ENCODE measurements at places on chromosomes 4 and X.
A peak's percentile ranks its signal among the peaks of the same experiment; 100 is the strongest.

DNA sequence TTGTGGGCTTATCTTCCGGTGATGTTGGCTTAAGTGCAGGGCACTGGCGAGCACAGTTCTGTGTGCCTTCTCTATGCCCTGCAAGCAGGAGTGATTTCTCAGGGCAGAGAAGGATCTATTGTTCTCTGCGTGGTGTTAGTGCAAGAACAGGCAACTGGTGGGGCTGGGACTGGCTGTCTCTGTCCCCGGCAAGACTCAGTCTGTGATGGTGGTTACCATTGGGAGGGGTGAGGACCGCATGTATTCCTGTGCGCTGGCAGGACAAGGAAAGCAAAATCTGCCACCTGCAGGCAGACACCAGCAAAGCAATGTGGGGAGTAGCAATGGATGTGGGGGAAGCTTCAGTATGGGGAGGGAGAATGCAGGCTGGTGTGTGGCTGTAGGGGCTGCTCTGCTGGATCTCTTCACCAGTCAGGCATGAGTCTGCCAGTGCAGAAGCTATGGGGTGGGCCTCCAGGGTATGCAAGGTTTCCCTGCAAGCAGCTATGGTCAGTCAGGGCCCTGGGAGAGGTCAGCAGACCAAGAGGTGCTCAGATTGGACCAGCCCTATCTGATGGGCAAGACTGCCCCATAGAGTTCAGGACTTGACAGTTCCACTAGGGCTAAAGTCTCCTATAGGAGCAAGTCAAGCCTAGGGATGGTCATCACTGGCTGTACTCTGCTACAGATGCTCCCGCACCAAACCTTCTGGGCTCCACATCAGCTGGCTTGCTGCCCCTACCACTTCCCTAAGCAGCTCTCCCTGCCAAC lies 16.8 kb downstream of the PF4 start:
- peak; percentile 63 for DNase-seq

DNA sequence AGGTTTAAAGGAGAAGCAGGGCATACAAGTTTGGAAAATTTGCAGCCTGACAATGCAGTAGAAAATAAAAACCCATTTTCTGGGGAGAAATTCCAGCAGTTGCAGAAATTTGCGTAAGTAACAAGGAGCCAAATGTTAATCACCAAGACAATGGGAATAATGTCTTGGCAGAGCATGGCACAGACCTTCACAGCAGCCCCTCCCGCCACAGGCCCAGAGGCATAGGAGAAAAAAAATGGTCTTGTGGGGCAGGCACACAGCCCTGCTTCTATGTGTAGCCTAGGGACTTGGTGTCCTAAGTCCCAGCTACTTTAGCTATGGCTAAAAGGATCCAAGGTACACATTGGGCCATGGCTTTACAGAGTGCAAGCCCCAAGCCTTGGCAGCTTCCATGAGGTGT lies 65.7 kb downstream of the SPOCK3 start:
- no peak for DNase-seq

DNA sequence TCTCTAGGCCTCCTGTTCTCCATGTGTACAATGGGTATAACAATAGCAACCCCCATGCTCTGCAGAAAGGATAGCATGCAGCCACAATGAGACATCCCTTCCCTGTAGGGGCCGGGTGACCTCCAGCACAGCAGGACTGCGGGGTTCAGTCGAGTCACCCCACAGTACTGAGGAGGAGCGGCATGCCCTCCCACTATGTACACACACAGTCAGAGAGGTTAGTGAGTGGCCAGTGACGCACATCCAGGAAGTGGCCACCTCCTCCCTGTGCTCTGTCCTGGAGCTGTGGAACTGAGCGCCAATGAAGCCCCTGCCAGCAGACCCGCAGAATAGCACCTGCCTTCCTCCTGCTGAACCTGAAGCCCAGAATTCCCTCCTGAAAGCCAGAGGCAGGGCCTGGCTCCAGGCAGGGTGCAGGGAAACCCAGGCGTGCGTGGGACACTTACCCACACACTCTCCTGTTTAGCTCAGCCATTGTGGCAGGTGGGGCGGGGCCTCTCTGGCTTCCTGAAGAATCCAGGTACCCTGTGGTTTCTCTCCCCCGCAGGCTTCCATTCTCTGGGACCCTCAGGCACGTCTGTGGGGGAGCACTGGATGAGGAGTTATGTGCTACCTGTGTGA lies 50.0 kb downstream of the WFS1 start:
- DNase-seq: no peak

- DNase-seq: no peak
Measured at GRCh38 chrX:7115557-7115956, 32.0 kb upstream of the STS start.

DNA sequence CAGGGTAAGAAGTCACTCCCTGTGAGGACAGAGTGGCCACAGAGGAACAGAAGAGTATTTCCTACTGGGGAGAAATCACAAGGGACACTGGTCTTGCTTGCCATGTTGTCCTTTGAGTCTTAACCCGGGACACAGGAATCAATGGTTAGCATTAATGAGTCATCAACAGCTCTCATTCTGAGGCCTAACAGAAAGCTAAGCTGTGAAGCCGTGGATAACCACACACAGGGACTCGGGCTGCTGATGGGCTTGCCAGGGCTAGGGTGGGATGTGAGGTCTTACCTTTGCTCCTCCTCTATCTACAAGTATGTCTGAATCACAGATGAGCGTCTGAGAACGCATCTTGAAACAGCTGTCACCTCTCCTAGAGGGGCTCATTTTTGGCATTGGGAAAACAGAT lies 22.2 kb downstream of the HELT start:
- peak; percentile 63 for DNase-seq

- no peak for DNase-seq
Measured at GRCh38 chr4:100269446-100269845, 79.2 kb upstream of the DDIT4L start.

GRCh38 chr4:53599632-53600031 lies 8.3 kb upstream of the LNX1 start:
- DNase-seq: no peak

DNA sequence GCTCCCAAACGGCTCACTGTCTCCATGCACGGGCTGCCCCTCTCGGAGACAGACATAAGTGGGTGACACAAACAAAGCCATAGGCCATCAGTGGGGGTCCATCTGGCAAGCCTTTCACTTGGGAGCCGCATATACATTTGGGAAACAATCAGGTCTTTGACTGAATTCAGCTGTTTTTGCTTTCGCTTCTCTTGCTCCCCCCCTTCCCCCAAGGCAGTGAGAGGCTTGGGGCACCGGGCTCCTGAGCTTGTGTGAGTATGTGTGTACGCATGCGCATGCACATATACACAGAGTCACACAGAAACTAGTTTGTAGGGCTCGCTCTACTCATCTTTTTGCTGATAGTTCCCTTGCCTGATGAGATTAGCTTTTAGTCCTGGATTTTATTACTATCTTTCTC lies 284.4 kb downstream of the AFF2 start:
- DNase-seq: no peak

DNA sequence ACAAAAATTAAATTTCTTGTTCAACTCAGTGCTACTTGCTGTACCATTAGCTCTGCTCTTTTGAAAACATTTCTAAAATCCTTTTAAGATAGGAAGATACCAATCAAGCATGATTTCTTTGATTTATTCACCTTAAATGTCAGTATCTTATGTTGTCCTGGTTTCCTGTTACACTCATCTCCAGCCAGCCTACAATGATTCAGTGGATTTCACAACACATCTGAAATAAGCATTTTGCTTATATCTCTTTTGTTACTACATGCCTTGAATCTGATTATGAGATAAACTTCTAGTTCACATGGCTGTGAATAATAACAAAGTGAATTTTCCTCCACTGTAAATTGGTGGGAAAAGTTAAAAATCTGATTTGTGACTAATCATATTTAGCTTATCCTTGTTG lies 112.5 kb upstream of the BMP3 start:
- no peak for DNase-seq

GRCh38 chr4:20445933-20446723 lies 194.4 kb downstream of the SLIT2 start:
- no peak for DNase-seq

DNA sequence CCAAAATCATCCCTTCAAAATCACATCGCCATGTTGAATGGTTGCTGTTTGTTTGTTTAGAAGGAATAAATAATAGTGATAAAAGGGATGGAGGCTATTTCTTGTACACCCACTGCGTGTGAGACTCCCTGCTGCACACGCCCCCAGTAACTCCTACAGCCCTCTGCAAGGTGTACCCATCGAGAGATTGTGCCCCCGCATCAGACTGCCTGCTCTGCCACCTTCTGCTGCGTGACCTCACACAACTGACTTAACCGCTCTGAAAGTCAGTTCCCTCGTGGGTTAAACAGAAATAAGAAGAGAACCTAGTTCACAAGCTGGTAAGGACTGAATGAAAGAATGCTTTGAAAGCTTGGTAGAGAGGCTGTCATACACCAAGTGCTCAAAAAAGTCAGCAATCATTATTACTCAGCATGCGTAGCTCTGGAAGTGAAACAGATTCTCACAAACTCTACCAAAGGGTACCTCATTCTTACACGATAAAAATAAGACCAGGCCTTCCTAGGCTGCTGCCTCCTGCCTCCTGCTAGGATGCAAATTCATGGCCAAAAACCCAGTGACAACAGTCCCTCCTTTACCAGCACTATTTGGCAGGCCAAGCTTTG lies 147.1 kb downstream of the CPEB2 start:
- DNase-seq: no peak

GRCh38 chrX:137792214-137792613 lies 226.3 kb downstream of the ZIC3 start:
- no peak for DNase-seq

- DNase-seq: no peak
Measured at GRCh38 chr4:149584722-149585121, 230.9 kb downstream of the IQCM start.

- no peak for DNase-seq
Measured at GRCh38 chrX:23118890-23119527, 119.2 kb downstream of the DDX53 start.

- peak; percentile 16 for DNase-seq
Measured at GRCh38 chrX:108070891-108071290, 20.5 kb downstream of the PSMD10 start.

- peak; percentile 58 for DNase-seq
Measured at GRCh38 chr4:76147454-76148141, 599 bp downstream of the NUP54 start.

DNA sequence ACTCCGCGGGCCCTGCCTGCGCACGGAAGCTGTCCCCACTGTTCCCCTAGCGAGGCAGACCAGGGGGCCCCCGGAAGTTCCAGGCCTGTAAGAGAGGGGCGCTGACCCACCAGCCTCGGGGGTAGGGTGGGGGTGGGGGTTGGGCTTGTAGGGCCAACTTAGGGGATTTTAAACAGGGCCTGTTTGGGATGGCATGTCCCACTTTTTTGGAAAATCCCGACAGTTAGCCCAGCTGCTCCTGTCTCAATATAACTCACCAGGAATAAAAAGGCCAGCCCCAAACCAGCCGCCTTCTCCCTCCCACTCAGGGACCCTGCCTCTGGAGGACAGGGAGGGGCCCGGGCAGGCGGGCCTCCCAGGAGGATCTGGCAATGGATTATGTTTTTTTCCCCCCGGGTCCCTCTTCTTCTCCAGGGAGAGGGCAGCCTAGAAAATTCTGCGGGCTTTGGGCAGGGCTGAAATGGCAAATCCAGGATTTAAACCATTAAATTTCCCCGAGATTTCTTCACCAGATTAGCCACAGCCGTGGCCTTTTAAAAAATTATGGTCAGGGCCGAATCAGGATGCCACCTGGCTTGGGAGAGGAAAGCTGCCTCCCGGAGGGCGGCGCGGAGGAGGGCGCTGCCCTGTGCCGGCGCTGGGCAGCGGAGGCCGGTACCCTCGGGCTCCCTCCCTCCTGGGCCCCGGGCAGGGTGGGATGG lies 957 bp downstream of the PPP2R2C start:
- no peak for DNase-seq

- DNase-seq: peak; percentile 34
Measured at GRCh38 chr4:28073860-28074555, 1213.4 kb downstream of the STIM2 start.
